ENCODE measurements at places on chromosomes 3 and 15. TPM values are rescaled to one million over a fixed set of nuclear protein-coding genes. Genes with fewer than 3 reads are reported as not detected.

Gene CSTA
- polyA plus RNA-seq, result 20.4 TPM

Gene IL12A
- polyA plus RNA-seq, result not detected

Gene CLDN18
- polyA plus RNA-seq, result 0.10 TPM

Gene ABHD10
- polyA plus RNA-seq, result 14.4 TPM

Gene KNSTRN
- 9.5 TPM for polyA plus RNA-seq

Gene ADAMTS17
- polyA plus RNA-seq, result 0.46 TPM

Gene TAMM41
- polyA plus RNA-seq, result 5.1 TPM

Gene CAMP
- polyA plus RNA-seq, result not detected

Gene GOLGA8S
- polyA plus RNA-seq, result 0.03 TPM

Gene SMCO1
- polyA plus RNA-seq, result not detected

Gene LRRC34
- polyA plus RNA-seq, result 0.60 TPM

Gene ISL2
- polyA plus RNA-seq, result not detected

Gene GP9
- 0.26 TPM for polyA plus RNA-seq

Gene ZBED2
- polyA plus RNA-seq, result not detected

Gene HMCES
- 25.4 TPM for polyA plus RNA-seq

Gene PXYLP1
- 3.5 TPM for polyA plus RNA-seq

Gene RAB43
- polyA plus RNA-seq, result 9.6 TPM

Gene CCRL2
- polyA plus RNA-seq, result 3.0 TPM

Gene DZIP1L
- 1.7 TPM for polyA plus RNA-seq

Gene CEP19
- polyA plus RNA-seq, result 0.76 TPM

Gene ESYT3
- 0.23 TPM for polyA plus RNA-seq

Gene ABI3BP
- 4.8 TPM for polyA plus RNA-seq

Gene TM6SF1
- polyA plus RNA-seq, result 3.7 TPM

Gene MNS1
- 1.9 TPM for polyA plus RNA-seq

Gene ATR
- polyA plus RNA-seq, result 4.6 TPM

Gene CACNA1D
- polyA plus RNA-seq, result 3.2 TPM

Gene SLC27A2
- 5.4 TPM for polyA plus RNA-seq

Gene CYP11A1
- 0.22 TPM for polyA plus RNA-seq

Gene SLC15A2
- 1.4 TPM for polyA plus RNA-seq

Gene HGD
- polyA plus RNA-seq, result 32.4 TPM

Gene CHRM5
- 0.01 TPM for polyA plus RNA-seq

Gene GATM
- polyA plus RNA-seq, result 12.0 TPM

Gene FYTTD1
- 11.4 TPM for polyA plus RNA-seq

Gene XCR1
- 3.5 TPM for polyA plus RNA-seq

Data from sigmoid colon (tissue), 7 donors.